ENCODE measurements at places on chromosomes 7 and 10.

GRCh38 chr7:158763454-158764033 lies 58.9 kb upstream of the NCAPG2 start:
- ATAC-seq, result no peak

GRCh38 chr10:131020775-131021174 lies 290.7 kb downstream of the TCERG1L start:
- ATAC-seq, result no peak

- no peak for ATAC-seq
Observed at GRCh38 chr7:82049891-82050533, 280.2 kb upstream of the HGF start.

GRCh38 chr10:22436526-22436892 lies 91.2 kb downstream of the SPAG6 start:
- ATAC-seq, result peak; percentile 60

- peak; percentile 81 for ATAC-seq
Observed at GRCh38 chr7:1925973-1926907, 256.2 kb downstream of the ELFN1 start.

DNA sequence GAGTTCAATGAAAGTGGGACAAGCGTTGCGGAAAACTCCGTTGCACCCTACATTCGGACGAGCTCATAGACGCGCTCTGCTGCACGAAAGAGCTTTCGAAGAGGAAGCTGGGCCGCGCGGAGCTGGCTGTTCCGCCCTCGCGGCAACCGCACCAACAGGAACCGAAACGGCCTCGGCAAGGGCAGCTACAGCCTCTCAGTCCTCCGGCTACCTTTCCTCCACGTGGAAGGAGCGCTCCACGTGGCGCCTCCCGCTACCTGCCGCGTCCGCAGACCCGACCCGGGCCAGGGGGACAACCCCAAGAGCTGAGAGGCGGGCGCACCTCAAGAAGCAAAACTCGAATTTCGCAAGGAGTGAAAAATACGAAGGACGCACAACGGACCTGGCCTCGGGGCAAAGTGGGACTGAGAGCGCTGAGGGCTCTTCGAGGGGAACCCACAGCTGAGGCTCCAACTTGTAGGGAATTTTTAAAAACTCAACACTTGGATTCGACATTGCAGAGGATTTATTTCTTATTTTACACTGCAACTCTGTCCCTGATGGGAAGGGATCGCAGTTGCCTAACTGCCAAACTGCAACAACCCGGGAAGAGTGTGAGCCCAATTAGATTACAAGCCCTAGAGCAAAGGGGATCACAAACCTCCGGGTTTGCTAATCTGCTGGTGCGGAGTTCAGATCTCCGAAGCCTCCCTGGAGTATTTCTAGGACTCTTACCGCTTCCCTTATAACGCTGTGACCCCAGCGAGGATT lies 1.4 kb downstream of the HPSE2 start:
- peak; percentile 89 for ATAC-seq

GRCh38 chr10:23173214-23174073 lies 18.7 kb upstream of the PTF1A start:
- no peak for ATAC-seq

GRCh38 chr10:115092258-115092554 lies 959 bp upstream of the ATRNL1 start:
- ATAC-seq, result no peak

DNA sequence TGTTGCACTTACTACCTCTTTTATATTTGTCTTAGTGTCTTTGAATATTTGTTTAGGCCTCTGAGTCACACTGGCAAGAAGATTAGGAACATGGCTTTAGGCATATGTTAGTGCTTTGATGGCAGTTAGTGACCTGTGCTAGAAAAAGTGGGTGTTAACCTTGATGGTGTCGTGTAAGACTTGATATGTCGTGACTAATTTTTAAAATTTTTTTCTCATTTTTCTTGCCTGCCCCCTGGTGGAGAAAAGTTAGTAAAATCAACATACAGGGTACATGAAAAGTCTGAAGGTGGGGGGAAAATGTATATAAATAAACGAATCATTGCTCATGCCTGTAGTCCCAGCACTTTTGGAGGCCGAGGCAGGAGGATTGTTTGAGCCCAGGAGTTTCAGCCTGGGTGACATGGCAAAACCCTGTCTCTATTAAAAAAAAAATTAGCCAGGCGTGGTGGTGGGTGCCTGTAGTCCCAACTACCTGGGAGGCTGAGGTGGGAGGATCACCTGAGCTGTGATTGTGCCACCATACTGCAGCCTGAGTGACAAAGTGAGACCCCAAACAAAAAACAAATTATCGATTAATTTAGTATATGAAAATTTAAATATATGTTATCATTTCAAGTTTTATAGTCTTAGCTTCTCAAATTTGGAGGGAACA lies 44.6 kb downstream of the TAX1BP1 start:
- ATAC-seq, result peak; percentile 74

GRCh38 chr7:98120559-98120958 lies 13.9 kb downstream of the LMTK2 start:
- no peak for ATAC-seq

GRCh38 chr7:20447021-20447650 lies 116.4 kb downstream of the ITGB8 start:
- no peak for ATAC-seq
